ENCODE measurements at places on chromosomes 1 and 21. TPM values are rescaled to one million over a fixed set of nuclear protein-coding genes. Genes with fewer than 3 reads are reported as not detected.

DNA sequence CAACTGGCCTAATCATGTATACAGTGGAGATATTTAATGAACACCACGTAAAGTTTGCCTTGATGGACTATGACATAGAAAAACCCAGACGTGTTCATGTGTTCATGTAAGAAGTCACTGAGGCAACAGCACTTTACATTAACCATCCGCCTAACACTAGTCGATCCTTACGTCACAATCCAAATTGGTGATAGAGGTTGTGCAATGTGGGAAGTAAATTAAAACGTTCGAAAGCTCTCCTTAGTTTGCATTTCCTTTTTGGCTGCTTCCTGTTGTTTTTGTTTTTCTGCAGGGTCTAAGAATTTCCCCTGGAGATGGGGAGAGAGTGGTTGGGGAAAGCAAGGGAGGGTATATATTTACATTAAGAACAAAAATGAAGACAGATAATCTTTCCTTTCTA, 587.5 kb upstream of the ADGRL2 start:
- no peak overlapping the region for H3K4me3 ChIP-seq
- H3K27ac ChIP-seq, result no peak overlapping the region
- DNase-seq, result no peak
- no peaks in the 10 kb centered on the region for H3K27me3 ChIP-seq
- no peaks in the 10 kb centered on the region for H3K36me3 ChIP-seq
- H3K4me1 ChIP-seq, result no peaks in the 10 kb centered on the region

DNA sequence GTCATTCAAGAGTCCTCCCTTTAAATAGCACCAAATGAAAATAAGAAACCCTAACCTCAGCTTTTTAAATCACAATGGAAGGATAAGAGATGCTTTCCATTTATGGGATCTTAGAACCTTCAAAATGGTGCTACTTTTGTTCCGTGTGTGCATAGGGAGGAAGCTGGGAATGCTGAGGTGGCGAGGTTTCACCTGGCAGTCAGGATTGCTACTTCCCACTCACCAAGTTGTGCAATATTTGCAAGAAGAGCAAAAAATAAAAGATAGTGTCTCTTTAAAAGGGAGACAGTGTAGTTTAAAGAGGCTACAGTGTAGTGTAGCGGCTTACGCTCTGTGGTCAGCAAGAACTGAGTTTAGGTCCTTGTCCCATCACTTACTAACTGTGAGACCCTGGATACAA, 392.4 kb upstream of the ST6GALNAC5 start:
- no peak overlapping the region for H3K27ac ChIP-seq
- no peak for DNase-seq
- H3K4me1 ChIP-seq, result no peaks in the 10 kb centered on the region
- no peaks in the 10 kb centered on the region for H3K36me3 ChIP-seq
- no peaks in the 10 kb centered on the region for H3K27me3 ChIP-seq
- no peak overlapping the region for H3K4me3 ChIP-seq

GRCh38 chr1:1406101-1406820, 832 bp downstream of the MRPL20 start:
- H3K27ac ChIP-seq, result peak overlapping the region; percentile 88
- H3K27me3 ChIP-seq, result no peaks in the 10 kb centered on the region
- peaks cover 40% of the 10 kb centered on the region for H3K36me3 ChIP-seq
- H3K4me3 ChIP-seq, result peak overlapping the region; percentile 74

DNA sequence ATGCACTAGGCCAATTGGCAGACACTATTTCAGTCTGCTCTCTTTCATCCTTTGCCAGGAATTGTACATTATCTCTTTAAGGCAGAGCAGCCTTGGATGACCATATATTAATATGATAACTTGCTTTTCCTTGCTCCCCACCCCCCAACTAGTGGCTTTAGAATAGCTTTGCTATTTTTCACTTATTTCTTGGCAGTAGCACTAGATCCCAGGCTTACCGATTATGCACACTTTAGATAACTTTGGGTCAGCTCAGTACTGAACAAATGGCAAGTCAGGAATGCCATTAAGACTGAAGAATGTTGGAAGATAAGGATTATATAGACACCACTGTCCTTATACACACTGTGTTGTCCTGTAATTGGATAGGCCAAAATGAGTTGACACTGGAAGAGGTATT, 146.4 kb downstream of the FGGY start:
- DNase-seq, result no peak
- H3K4me3 ChIP-seq, result no peak overlapping the region
- H3K27ac ChIP-seq, result no peak overlapping the region

GRCh38 chr1:202709276-202710041, 795 bp downstream of the SYT2 start:
- no peaks in the 10 kb centered on the region for H3K27me3 ChIP-seq
- H3K27ac ChIP-seq, result no peak overlapping the region
- no peaks in the 10 kb centered on the region for H3K4me1 ChIP-seq
- H3K36me3 ChIP-seq, result no peaks in the 10 kb centered on the region
- no peak overlapping the region for H3K4me3 ChIP-seq

DNA sequence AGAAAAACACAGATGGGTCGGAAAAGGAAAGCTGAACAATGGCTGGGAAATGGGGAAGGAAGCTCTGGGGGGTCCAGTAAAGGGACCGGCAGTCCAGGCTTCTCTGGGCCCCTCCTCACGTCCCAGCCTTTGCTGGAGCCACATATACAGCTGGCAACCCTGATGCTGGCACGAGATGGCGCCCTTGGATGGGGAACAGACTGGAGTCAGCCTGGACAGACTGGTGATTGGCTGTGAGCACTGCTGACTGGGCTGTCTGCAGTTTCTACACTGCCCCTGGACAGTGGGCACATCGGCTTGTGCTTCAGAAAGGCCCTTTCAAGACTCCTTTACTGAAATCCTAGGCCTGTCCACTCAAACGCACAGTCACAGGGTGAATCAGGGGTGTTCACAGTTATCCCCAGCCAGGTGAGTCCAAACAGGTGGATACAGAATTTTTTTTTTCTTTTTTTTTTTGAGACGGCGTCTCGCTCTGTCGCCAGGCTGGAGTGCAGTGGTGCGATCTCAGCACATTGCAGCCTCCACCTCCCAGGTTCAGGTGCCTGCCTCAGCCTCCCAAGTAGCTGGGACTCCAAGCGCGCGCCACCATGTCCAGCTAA, 31.1 kb upstream of the ZBTB40 start:
- DNase-seq, result peak; percentile 87
- H3K27me3 ChIP-seq, result no peaks in the 10 kb centered on the region
- H3K4me3 ChIP-seq, result no peak overlapping the region
- H3K27ac ChIP-seq, result no peak overlapping the region
- H3K4me1 ChIP-seq, result no peaks in the 10 kb centered on the region

- H3K36me3 ChIP-seq, result no peaks in the 10 kb centered on the region
- H3K27ac ChIP-seq, result no peak overlapping the region
- no peaks in the 10 kb centered on the region for H3K27me3 ChIP-seq
- H3K4me3 ChIP-seq, result no peak overlapping the region
Measured at GRCh38 chr1:201709564-201710295, 119.2 kb upstream of the IPO9 start.

DNA sequence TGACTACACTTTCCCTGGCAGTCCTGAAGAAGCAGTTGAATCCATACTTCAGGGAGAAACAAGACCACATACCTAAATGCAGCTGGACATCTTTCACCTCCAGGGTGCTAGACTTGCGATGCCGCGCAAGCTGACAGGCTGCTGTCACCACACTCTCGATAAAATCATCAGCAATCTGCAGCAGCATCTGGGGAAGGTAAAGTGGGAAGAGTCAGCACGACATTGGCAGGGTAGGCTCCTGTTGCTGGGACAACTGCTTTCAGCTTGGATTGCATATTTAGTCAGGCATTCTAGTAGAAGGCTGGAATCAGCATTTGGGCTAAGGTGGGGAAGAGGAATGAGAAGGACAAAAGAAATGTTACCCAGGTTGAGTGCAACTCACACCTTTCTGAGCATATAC, 21.1 kb downstream of the RAB42 start:
- H3K27ac ChIP-seq, result no peak overlapping the region
- no peaks in the 10 kb centered on the region for H3K4me1 ChIP-seq
- no peaks in the 10 kb centered on the region for H3K27me3 ChIP-seq
- no peak for DNase-seq
- no peaks in the 10 kb centered on the region for H3K36me3 ChIP-seq
- no peak overlapping the region for H3K4me3 ChIP-seq

DNA sequence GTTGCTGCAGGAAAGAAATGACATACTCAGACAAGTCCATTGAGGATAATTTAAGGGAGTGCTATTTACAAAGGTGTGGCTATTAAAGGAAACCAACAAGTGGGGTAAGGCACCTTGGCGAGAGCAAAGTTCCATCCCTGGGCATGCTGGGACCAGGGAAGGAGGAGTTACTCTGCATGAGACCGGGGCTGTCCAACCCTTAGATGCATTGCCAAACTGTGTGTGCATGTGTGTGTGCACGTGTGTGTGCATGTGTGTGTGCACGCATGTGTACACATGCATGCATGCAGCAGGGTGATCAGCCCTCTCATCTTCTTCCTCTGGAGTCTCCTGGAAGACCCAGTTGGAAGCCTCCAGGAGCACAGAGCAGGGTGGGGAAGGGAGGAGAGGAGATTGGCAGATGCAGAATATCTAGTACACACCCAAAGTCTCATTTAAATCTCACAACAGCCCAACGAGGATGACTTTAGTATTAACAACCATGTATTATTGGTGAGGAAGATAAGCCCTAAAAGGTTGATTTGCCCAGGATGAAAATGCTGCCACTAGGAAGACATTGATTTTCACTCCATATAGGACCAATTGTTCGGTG, 72.2 kb upstream of the CD34 start:
- H3K27me3 ChIP-seq, result no peaks in the 10 kb centered on the region
- H3K4me1 ChIP-seq, result no peaks in the 10 kb centered on the region
- no peak for DNase-seq
- no peaks in the 10 kb centered on the region for H3K36me3 ChIP-seq
- peak overlapping the region; percentile 25 for H3K27ac ChIP-seq

- no peak for DNase-seq
- H3K4me3 ChIP-seq, result peak within 1 kb of the TSS; percentile 63
- no peaks in the 10 kb centered on the region for H3K27me3 ChIP-seq
- peak within 1 kb of the TSS; percentile 45 for H3K27ac ChIP-seq
- H3K36me3 ChIP-seq, result no peaks in the 10 kb centered on the region
- peaks cover 4% of the 10 kb centered on the region for H3K4me1 ChIP-seq
Measured at GRCh38 chr21:25638660-25639550, at the start of gene JAM2. TSS of gene JAM2 (plus strand) at chr21:25639258. CDS start at chr21:25639822, 564 bp downstream.

- no peak overlapping the region for H3K27ac ChIP-seq
- no peaks in the 10 kb centered on the region for H3K36me3 ChIP-seq
- no peaks in the 10 kb centered on the region for H3K4me1 ChIP-seq
- H3K4me3 ChIP-seq, result no peak overlapping the region
Measured at GRCh38 chr1:214473862-214474261, 77.5 kb downstream of the PTPN14 start.

GRCh38 chr1:99635664-99636063, 10.2 kb upstream of the PALMD start:
- H3K27ac ChIP-seq, result no peak overlapping the region
- H3K4me3 ChIP-seq, result no peak overlapping the region
- no peaks in the 10 kb centered on the region for H3K27me3 ChIP-seq
- no peaks in the 10 kb centered on the region for H3K36me3 ChIP-seq
- DNase-seq, result no peak

- no peak overlapping the region for H3K4me3 ChIP-seq
- H3K27me3 ChIP-seq, result no peaks in the 10 kb centered on the region
- no peaks in the 10 kb centered on the region for H3K4me1 ChIP-seq
Measured at GRCh38 chr1:188269956-188270355, 1441.2 kb downstream of the PLA2G4A start.

SHE gene
- total RNA-seq, result 1.6 TPM

KRTAP13-2 gene
- total RNA-seq, result not detected

GBP2 gene
- total RNA-seq, result 62.3 TPM

PDPN gene
- 13.3 TPM for total RNA-seq

Measured in Peyer's patch (tissue), 4 donors.